Stimulated activated CD4-positive, alpha-beta T cell treated with anti-CD3 and anti-CD28 coated beads, Interleukin-15, amount 100 ng/mL, for 1 hour (primary cell): ENCODE measurements at places on chromosomes 12 and 14.

DNA sequence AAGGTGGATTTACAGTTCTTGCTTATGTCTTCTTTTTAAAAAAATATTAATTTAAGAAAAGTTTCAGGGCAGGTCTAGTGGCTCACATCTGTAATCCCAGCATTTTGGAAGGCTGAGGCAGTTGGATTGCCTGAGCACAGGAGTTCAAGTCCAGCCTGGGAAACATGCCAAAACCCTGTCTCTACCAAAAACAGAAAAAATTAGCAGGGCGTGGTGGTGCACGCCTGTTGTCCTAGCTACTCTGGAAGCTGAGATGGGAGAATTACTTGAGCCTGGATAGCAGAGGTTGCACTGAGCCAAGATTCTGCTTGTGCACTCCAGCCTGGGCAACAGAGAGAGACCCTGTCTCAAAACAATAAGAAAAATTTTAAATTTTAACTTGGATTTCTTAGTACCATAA is 5.4 kb upstream of the TAS2R46 start:
- DNase-seq = no peak

- no peak for DNase-seq
Measured at GRCh38 chr12:15979096-15980092, 68.3 kb downstream of the DERA start.

- DNase-seq = no peak
Measured at GRCh38 chr12:107903341-107904061, 129.0 kb downstream of the ASCL4 start.

GRCh38 chr14:32366256-32366879 is 37.3 kb downstream of the AKAP6 start:
- no peak for DNase-seq

DNA sequence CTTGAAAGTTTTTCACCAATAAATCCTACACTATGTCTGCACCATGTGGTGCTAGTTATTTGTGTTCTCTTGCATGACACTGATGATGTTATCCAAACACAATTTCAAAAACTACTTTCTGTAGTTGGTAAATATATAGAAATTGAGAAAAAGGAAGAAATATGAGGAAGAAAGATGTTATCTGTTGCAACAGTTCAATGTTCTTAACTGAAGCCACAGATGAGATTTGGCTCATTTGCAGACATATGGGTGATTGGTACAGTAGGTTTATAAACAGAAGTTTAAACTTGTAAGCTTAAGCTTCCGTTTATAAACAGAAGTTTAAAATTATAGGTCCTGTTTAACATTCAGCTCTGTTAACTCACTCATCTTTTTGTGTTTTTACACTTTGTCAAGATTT is at the start of gene CLEC12A:
Gene CLEC12A (plus strand): TSS at position 229 of the 400 bp plus-strand sequence. CDS start 188 bp downstream, outside the sequence.
- DNase-seq = no peak

GRCh38 chr12:118870551-118870950 is 110.8 kb upstream of the SRRM4 start:
- no peak for DNase-seq

GRCh38 chr14:94170136-94170535 is 4.0 kb upstream of the PPP4R4 start:
- no peak for DNase-seq

DNA sequence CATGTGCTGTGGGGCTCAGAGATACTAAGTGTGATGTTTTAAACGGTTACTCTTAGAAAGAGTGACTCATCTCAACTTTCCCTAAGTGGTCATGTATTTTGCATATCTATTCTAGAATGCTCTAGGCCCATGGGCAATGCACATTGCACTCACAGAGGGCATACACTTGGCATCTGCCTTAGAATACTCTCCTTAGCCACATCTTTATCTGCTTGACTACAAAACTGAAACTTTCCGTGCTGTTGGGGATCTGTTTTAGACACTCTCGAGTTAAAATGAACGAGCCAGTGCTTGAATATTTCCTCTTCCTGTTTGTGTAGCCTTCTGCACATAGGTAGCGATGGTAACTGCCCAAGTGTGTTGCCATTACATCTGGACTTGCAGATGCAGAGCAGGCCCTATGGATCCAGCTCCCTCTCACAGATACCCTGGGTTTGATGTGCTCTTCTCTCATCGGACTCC is 180.5 kb downstream of the CAND1 start:
- no peak for DNase-seq

GRCh38 chr14:50831726-50832168 is 785 bp upstream of the NIN start:
- DNase-seq = no peak

DNA sequence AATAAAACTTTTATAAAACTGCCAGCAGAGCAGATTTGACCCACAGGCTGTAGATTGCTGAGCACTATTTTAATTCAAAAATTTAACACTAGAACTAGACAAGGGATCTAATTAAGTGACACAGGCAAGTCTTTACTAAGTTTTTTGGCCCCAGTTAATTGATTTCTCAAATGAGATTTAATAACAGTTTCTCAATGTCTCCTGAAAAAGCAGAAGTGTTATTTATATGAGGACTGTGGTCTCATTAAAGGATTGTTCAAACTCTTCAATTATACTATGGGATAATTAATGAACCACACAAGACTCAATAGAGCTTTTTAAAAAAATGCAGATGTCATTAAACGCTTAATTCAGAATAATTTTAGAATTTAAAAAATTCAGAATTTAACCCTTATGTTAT is 1.9 kb downstream of the HEATR5A start:
- DNase-seq = no peak

- DNase-seq = no peak
Measured at GRCh38 chr14:49879646-49880204, 13.2 kb upstream of the ARF6 start.

DNA sequence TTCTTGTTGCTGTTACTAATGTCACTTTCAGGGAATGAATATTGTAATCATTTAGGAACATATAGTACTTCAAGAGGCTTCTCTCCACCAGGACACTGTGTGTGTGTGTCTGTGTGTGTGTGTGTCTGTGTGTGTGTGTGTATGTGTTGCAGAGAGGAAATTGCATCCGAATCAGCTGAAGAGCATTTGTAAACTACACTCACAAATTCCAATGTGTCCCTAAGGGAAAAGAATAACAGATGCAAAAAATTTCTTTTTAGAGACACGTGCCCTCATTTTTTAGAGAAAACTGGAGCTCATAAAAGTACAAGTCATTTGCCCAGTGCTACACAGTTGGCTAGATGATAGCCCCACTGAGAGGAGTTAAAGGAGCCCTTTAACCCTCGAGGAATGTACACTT is 168.8 kb downstream of the ANO4 start:
- no peak for DNase-seq

GRCh38 chr12:15732341-15733061 is 56.7 kb downstream of the EPS8 start:
- no peak for DNase-seq

DNA sequence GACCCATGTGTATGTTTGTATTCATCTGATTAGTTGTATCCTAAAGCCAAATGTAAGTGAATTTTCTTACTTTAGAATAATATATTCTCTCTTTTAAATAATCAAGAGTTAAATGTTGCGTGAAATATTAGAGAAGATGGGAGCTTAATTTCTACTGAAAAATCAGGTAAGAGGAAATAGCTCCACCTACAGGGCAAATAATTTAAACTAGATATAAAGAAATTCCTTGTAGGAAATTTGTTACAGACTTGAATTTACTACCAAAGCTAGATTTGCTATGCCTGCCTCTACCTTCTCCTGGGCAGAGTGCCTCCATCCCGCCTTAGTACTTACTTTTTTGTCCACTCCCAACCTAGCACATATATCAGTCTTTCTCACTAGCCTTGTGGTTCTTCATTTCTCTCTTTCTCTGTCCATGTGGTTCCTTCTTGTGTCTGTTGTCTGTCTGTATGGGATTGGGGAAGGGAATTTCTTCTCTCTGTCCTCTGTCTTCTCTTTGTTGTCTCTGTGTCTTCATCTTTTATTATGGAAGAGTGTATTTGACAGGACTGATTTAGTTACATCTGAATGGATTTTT is 44.7 kb downstream of the PALS1 start:
- no peak for DNase-seq

- peak; percentile 40 for DNase-seq
Measured at GRCh38 chr14:96100161-96101064, 61.3 kb downstream of the C14orf132 start.

DNA sequence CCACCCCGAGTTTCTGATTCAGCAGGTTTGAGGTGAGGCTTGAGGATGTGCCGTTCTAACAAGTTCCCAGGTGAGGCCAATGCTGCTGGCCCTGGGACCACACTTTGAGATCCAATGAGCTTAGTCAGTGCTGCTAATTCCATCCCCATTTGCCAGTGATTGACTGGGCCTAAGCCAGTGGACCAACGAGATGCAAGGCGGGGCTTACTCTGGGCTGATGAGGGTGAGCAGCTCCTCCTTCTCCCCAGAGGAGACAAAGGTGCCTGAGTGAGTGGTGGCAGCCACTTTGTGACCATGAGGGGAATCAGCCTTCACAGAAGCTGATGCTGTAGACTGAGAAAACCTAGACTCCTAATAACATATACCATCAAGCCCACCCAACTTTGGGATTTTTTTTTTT is 23.1 kb upstream of the HNF1A start:
- no peak for DNase-seq

GRCh38 chr14:24965934-24966578 is 83.9 kb downstream of the STXBP6 start:
- no peak for DNase-seq

GRCh38 chr12:131941987-131942341 is 7.8 kb upstream of the EP400 start:
- no peak for DNase-seq

DNA sequence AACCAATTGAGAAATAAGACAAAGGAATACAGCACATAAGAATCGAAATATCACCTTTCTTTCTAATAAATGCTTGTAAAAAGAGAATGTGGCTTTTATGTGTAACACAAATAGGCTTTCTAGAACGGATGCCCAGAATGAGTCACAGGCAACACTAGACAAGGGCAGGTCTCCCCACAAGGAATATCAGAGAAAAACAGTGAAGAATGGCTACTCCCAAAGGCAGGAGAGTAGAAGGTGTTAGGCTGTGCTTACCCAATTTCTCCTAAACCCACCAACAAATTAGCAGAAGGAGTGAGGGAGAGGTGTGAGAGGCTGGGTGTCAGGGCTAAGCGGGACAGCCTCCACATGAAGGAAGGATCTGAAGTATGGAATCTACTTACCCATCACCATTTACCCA is 55.2 kb downstream of the GALNT4 start:
- DNase-seq = no peak

DNA sequence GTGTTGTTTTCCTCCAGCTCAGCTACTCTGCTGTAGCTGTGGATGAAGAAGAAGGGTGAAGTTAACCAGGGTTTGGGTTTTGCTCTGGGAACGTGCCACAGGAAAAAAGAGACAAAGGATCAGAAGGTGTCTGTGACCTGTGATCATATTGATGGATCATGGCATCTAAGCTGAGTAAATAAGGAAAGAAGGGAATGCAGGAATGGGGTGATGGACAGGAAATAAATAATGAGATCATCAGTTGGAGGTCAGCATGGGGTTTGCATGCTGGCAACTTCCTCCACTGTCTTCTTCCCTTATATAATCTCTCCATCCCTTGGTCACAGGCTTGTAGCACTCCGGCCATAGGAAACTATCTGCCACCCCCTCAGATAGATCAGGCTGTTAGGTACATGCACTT is 430.3 kb upstream of the PDE3A start:
- no peak for DNase-seq

DNA sequence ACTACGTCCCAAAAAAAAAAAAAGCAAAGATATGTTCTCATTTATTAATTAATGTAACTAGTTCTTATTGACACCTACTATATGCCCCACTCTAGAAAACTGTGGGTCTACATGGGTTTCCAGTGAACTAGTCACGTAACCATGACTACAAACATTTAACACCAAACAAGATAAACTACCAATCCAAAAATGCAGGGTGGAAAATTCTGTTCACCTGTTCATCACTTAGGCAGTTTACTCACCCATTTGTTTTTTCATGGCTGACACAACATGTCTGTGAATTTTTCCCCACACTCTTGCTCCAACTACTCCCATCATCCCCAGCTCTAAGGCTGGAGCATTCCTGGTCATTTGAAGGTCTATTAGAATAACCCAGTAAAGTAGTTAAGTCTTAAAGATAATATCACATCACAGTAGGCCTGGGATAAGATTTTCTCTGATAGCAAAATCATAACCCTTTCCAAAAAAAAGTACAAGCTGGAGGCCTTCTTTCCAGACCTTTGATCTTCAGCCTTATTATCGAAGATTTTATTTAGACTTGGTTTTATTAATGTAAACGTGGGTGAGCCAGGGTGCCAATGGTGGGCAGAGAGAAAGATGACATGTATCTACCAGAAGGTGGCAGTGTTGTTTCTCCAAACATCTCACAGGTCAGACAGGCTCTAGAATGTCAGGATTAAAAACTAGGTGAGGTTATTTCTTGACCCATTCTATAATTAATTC is 61.6 kb upstream of the DAAM1 start:
- DNase-seq = no peak

DNA sequence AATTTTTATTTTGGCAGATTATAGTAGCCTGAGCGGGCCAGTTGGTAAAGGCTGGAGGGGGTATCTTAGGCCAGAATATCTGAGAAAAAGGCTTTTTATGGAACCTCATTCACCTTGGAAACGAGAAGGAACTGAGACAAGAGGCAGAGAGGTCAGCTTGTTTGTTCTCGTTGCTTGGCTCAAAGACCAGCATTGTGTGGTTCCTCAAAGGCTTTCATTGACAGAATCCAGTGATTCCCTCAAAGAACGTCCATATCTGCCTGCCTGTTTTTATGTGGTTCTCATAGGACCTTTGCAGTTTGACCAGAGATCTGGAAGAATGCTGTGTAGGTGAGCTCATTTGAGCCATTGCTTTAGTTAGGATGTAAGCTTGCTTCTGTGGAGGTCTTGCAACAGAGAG is 117.3 kb downstream of the CFAP54 start:
- no peak for DNase-seq

GRCh38 chr12:69987579-69988091 is 162.6 kb downstream of the MYRFL start:
- DNase-seq = no peak

- no peak for DNase-seq
Measured at GRCh38 chr14:62696331-62696924, 348.8 kb downstream of the KCNH5 start.

DNA sequence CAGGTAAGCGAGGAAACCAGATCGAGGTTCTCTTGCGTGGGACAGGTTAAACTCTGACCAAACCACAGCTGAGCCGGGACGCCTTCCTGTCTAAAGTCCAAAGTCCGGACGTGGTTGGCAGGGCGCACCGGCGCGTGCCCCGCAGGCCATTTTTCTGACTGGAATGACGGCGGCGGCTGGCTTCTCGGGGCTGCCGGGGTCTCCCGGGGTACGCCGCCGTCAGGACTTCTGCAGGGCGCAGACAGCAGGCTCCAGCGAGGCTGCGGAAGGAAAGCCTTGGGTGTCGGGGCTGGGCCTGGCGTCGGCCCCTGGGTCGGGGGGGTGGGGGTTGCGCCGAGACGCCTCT is 32.8 kb downstream of the MIA2 start:
- DNase-seq = no peak

GRCh38 chr12:46388427-46389021 is 16.0 kb upstream of the SLC38A2 start:
- DNase-seq = no peak

DNA sequence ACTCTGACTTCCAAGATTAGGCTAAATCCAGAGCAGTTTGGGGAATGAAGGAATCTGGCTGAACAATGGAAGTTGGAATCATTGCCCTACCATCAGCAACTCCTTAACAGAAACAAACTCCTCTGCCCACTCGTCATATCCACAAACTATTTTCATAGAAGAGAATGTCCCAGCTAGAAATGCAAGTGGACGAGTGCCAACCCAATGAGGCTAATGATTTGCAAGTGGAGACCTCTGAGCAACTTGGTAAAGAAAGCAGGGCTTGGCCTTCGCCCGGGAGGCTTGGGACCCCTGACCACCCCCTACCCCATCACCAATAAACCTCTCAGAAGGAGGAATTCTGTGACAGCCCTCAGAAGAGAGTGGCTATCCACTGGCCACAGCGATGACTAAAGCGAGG is 40.0 kb upstream of the DDX11 start:
- DNase-seq = no peak
